ENCODE measurements at places on chromosomes 1 and 21. TPM values are rescaled to one million over a fixed set of nuclear protein-coding genes. Genes with fewer than 3 reads are reported as not detected.
A peak's percentile ranks its signal among the peaks of the same experiment; 100 is the strongest.

GRCh38 chr1:58441699-58442098, 104.8 kb downstream of the OMA1 start:
- DNase-seq: no peak
- H3K36me3 ChIP-seq: no peaks in the 10 kb centered on the region
- H3K27ac ChIP-seq: no peak overlapping the region
- H3K4me3 ChIP-seq: no peak overlapping the region
- no peaks in the 10 kb centered on the region for H3K27me3 ChIP-seq

Gene ARL8A
- 8.4 TPM for total RNA-seq

Gene DIO1
- total RNA-seq: 36.5 TPM

DNA sequence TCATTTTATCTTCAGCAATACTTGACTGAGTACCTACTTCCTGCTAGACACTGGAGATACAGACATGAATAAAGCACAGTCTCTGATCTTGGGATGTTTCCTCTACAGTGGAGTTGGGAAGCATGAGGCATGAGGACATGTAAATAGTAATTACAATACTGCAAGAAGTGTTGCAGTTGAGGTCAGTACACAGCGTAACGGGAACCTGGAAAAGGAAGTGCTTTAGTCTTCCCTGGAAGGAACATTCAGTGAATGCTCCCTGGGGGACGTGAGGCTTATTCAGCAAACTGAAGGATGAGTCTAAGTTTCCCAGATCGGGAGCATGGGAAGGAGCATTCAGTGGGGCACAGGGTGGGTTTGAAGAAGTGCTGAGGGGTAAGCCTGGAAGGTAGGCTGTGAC, 112.4 kb downstream of the PIK3R3 start:
- H3K27me3 ChIP-seq: no peaks in the 10 kb centered on the region
- no peaks in the 10 kb centered on the region for H3K36me3 ChIP-seq
- DNase-seq: no peak
- H3K4me3 ChIP-seq: no peak overlapping the region
- no peaks in the 10 kb centered on the region for H3K4me1 ChIP-seq

Gene GDAP2
- total RNA-seq: 16.8 TPM

DNA sequence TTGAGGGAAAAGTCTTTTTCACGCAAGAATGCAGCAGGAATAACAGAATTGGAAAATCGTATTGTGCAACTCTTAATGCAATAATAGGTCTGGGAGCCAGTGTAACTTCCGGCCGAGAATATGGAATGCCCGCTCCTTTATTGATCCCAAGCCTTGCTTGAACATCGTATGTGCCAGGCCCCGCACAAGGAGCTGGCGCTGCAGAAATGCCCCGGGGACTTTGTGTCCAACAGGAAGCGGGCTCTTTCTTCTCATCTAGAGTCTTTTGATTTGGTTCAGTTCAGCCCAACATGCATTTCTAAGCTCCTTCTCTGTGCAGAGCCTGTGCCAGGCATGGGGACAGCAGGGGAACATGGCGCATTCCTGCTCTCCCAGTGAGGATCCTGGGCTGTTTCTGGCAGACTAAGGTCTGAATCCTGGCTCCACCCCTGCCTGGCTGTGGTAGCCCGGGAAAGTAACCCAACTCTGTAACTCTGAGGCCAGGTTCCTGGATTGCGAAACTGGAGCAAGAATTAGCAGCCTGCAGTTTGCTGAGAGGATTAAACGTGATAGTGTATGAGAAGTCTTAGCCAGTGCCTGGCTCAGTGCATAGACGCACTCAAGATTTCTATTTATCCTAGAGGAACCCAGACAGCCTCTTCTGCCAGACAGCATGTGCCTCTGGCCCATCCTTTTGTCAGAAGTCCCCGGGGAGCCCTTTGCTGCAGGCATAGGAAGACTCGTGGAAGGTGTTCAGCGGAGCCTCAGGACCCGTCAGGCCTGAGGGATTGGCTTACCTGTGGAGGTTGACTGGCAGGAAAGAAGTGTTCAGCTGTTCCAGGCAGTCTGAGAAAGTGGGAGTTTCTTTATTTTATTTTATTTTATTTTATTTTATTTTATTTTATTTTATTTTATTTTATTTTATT, 987 bp upstream of the CDCP2 start:
- H3K4me1 ChIP-seq: peaks cover 9% of the 10 kb centered on the region
- H3K36me3 ChIP-seq: no peaks in the 10 kb centered on the region
- no peak overlapping the region for H3K4me3 ChIP-seq
- no peak for DNase-seq
- no peaks in the 10 kb centered on the region for H3K27me3 ChIP-seq
- peak overlapping the region; percentile 33 for H3K27ac ChIP-seq

Gene SPSB1
- 19.1 TPM for total RNA-seq

Gene PLPP3
- 91.2 TPM for total RNA-seq

DNA sequence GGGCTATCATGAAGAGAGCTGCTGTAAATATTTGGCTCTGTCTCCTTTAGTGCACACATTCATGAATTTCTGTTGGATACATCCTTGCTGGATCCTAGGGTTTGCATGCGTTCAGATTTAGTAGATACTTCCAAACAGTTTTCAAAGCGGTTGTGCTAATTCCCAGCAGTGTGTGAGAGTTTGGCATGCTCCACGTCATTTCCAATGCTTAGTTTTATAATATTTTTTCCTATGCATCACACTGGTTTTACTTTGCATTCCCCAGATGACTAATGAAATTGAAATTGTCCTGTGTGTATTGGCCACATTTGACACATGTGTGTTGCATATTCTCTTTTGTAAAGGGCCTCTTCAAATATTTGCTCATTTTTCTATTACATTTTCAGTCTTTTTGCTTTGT, 18.5 kb upstream of the AADACL3 start:
- H3K4me3 ChIP-seq: no peak overlapping the region
- no peaks in the 10 kb centered on the region for H3K27me3 ChIP-seq
- no peak overlapping the region for H3K27ac ChIP-seq
- DNase-seq: no peak

DNA sequence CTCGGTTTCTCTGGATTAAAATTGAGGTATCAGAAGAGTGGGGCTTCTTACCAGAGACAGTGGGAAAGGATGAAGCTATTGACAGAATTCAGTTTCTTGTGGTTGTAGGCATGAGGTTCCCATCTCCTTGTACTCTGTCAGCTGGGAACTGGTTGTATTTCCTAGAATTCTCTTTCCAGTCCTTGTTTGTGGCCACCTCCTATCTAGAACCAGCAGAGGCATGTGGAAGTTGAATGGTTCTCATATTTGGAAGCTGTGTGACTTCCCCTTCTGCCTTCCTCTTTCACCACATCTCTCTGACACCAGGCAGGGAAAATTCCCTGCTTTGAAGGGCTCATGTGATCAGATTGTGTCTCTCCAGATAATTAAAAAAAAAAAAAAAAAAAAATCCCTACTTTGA, 457.7 kb upstream of the ADAMTS5 start:
- no peak for DNase-seq
- no peaks in the 10 kb centered on the region for H3K4me1 ChIP-seq

DNA sequence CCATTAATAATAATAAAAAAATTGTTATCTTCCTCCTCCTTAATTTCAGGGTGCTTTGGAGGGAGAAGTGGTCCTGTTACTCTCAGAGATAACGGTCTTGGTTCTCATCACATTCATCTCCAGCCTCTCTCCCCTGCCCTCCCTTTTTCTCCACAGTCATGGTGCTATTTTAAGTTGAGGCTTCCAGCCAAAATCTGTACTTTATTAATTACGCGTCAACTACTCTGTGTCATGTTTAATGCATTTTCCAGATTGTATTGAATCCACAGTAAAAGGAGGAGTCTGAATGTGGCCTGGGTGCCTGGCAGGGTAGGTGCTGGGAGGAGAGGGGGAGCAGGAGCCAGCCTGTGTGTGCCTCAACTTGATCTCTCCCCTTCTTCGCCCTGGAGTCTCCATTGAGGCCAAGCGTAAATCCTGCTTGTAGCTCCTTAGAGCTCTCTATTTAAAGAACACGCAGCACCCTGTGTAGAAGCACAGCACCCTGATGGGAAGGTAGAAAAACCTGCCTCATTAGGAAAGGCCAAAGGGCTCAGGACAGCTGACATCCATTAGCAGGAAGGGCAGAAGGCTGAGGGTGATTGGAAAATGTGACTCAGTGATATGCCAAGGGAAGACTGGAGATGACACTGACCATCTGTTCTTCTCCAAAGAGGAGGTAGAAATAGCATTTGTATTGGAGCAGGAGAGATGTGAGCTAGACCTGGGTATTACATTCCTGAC, 82.4 kb downstream of the PLXNA2 start:
- H3K4me1 ChIP-seq: peaks cover 22% of the 10 kb centered on the region
- H3K4me3 ChIP-seq: no peak overlapping the region
- no peaks in the 10 kb centered on the region for H3K36me3 ChIP-seq
- H3K27me3 ChIP-seq: no peaks in the 10 kb centered on the region
- no peak for DNase-seq
- H3K27ac ChIP-seq: no peak overlapping the region

Gene TIE1
- total RNA-seq: 17.6 TPM

Gene PRAMEF10
- not detected for total RNA-seq

- H3K4me1 ChIP-seq: peaks cover 34% of the 10 kb centered on the region
- no peak overlapping the region for H3K4me3 ChIP-seq
- no peaks in the 10 kb centered on the region for H3K36me3 ChIP-seq
- no peak overlapping the region for H3K27ac ChIP-seq
These were observed 1.5 kb downstream of the SIM2 start for GRCh38 chr21:36700295-36700970.

Gene VANGL2
- 0.17 TPM for total RNA-seq

DNA sequence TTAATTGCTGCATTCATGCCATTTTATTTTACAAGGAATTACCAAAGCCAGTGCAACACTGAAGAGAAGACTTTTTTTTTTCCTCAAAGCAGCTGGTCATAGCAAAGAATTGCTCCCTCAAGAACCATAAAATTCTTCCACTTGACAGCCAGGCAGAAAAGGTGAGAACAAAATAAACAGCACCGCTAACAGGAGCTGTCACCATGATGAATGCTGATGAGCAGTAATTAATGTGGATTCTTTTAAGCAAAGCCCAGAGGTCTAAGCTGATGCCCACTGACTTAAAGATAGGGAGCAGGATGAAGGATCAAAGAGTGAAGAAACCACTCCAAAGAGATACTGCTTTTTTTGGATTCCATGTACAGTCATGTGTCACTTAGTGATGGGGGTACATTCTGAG, 428.4 kb downstream of the BRINP3 start:
- H3K27ac ChIP-seq: no peak overlapping the region
- no peaks in the 10 kb centered on the region for H3K27me3 ChIP-seq

Gene BARHL2
- total RNA-seq: not detected

Gene PRELP
- total RNA-seq: 0.09 TPM

Gene F13B
- 194 TPM for total RNA-seq

Gene NECAP2
- total RNA-seq: 41.8 TPM

- H3K27me3 ChIP-seq: no peaks in the 10 kb centered on the region
- peaks cover 31% of the 10 kb centered on the region for H3K4me1 ChIP-seq
- DNase-seq: no peak
These were observed 84.5 kb upstream of the KCNE2 start for GRCh38 chr21:34279285-34279684.

DNA sequence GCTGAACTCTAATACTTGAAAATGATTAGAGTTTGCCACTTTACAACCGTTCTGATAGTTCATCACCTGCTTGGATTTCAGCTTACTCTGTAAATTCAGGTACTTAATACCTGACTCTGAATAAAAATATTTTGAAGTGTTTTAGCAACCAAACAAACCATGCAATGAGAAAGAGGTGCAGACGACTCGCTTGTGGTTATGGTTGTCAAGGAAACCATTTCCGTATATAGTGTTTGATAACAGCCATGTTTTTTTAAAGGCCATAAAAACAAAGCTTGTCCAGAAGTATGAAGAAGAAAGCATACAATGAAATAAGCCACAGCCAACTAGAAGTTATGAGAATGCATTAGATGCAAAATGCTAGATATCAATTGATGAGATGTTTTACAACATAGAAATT, 167.2 kb upstream of the HMCN1 start:
- H3K27me3 ChIP-seq: no peaks in the 10 kb centered on the region
- H3K4me1 ChIP-seq: peaks cover 1% of the 10 kb centered on the region
- H3K4me3 ChIP-seq: no peak overlapping the region
- H3K36me3 ChIP-seq: no peaks in the 10 kb centered on the region
- DNase-seq: no peak

DNA sequence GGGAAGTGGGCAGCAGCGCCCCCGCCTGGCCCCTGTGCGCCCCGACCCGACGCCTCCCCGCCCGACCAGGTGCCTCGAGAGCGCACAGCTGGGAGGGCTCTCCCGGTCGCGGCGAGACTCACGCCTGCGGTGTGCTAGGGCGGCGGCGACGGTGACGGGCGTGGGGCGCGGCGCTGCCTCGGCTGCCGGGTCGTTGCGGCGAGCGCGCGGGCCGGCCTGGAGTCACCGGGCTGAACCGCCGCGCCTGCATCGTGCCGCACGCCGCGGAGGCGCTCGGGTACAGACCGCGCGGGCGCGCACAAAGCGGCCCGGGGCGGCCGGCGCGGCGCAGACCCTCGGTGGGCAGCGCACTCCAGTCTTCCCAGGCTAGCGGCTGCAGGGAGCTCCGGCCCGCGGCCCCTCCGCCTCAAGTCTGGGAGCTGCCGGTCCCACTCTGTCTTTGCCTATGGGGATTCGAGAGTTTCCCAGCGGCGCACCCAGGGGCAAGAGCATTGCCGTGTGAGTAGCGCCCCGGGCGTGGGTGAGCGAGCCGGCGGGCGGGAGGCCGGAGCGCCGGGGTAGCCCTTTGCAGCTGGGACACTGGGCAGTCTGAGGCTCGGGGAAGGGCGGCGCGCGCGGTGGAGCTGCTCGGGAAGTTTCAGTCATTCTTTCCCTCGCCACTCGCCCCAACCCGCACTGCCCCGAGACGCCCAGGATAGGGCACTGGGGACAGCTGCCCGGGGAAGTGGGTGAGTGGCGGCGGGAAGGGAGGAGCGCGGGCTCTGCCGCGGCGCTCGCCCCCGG, at the start of gene SLC35F3:
SLC35F3 (plus strand) TSS at position 44 of the 783 bp plus-strand sequence.
- DNase-seq: peak; percentile 50
- no peak within 1 kb of the TSS for H3K4me3 ChIP-seq
- H3K4me1 ChIP-seq: peaks cover 10% of the 10 kb centered on the region
- H3K27me3 ChIP-seq: peaks cover 19% of the 10 kb centered on the region
- no peaks in the 10 kb centered on the region for H3K36me3 ChIP-seq

DNA sequence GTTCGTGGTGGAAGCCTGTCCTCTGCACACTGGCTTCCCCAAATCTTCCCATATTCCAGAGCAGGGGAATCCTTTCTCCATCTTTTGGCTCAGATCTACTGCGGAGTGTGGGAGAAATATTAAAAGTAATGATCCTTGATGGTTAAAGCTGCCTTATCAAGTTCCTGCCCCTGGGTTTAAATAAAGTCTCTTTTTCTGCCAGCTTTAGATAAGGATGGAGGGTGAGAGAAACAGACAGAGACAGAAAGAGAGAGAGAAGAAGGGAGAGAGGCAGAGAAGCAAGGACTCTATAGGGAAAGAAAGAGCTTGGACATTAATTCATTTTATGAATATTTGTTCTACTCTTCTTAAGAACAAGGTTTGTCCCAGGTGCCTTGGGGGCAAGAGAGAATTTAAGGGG, 98.0 kb downstream of the KCNJ15 start:
- H3K27ac ChIP-seq: no peak overlapping the region
- H3K36me3 ChIP-seq: no peaks in the 10 kb centered on the region
- no peak for DNase-seq
- no peak overlapping the region for H3K4me3 ChIP-seq

All from liver (tissue), 10 donors.